ENCODE measurements at places on chromosomes 13 and 19.

DNA sequence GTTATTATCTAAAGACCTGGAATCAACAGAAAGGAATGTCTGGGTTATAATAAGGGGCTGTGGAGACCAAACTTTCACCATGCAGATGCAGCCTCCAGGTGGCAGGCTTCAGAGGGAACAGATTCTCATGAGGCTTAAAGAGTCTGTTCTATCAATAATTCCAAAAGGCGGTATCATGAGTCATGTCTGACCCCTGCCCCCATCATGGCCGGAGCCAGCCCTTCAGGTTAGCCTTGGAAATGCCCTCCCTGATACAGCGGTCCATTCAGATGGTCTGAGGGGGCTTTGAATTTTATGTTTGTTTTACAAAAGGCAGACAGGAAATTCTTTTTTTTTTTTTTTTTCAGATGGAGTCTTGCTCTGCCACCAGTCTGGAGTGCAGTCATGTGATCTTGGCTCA lies 21.7 kb upstream of the LAMP1 start:
- peak; percentile 28 for DNase-seq

DNA sequence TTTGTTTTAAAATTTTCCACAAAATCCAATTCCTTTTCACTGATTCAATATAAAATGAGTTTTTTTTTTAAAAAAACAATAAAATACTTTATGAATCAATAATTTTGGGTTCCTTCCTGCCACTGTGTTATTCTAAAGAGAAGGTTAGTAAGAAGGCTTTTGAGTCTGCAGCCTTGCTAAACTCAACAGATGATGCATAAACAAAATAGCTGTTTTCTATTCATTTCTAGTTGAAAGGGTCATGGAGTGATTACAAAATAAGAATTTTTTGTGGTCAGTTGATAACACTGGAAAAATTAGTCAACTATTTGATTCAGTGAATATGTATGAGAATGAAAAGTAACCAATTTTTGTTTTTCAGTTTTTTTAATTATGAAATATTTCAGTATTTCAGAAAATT lies 169.9 kb downstream of the VWA8 start:
- no peak for DNase-seq

GRCh38 chr19:54208784-54209057 lies 8.1 kb downstream of the RPS9 start:
- DNase-seq = no peak

GRCh38 chr19:5041168-5041912 lies 72.4 kb downstream of the KDM4B start:
- DNase-seq = no peak

- DNase-seq = no peak
These were observed at the start of gene NAPSA for GRCh38 chr19:50365434-50366306. NAPSA (minus strand) TSS chr19:50365639; CDS start chr19:50365621, 18 bp downstream.

DNA sequence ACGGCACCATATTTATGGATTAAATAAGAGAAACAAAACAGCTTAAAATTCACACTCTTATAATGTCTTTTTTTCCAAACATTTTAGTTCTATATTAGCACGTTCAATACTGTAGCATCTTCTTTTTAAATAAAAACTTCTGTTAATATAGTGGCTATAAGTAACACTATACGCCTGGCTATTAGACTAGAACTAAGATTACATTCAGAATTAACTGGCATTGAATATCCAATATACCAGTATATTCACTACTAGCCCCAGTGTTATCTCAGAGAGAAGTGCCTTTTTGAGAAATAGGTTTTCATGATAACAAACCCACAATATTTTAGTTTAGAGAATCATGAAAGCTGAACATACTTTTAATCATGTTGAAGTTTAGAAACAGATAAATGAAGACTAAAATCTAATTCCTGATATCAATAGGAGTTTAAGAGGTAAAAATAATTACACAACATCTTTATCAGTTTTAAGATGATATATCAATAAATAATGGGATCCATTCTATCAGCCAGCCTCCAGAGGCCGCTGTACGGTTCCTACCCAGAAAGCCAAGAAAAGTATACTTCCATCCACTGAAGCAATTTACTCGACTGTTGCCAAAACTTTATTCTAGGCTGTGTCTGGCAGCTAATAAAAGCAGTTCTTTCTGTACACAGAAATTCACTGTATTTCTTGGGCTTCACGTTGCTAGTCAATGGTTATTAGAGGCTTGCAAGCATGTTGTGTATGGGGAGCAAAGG lies 1113.4 kb upstream of the MIR17HG start:
- DNase-seq = no peak

DNA sequence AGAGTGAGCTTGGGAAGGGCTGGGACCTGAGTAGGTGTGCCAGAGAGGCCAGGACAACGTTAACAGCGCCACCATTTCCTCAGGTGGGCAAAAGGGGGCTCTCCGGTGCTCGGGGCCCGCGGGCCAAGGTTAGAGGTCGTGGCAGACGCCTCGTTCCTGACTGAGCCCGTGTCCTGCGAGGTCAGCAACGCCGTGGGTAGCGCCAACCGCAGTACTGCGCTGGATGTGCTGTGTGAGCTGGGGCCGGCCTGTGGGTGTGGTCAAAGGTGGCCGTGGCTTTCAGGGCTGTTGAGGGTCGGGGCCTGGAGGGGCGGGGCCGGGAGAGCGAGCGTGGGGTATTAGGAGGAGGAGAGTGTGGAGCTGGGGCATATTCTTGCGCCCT lies 3.7 kb downstream of the KIRREL2 start:
- no peak for DNase-seq

DNA sequence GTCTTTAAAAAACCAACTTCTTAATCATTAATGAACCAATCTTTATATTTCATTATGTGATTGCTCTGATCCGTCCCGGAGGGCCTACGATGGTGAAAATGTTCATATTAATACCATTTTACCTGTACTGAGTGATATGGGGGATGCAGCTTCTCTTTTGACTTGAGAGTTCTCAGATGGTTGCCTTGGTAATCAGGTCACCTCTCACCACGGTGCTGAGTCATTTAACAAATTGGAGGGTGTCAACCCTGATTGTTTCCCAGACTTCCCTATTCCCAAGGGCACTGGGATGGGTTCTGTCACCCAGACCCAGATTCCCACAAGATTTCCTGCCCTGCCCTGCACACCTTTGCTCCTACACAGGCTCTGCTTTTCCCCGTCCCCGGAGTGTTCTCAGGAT lies 128.5 kb upstream of the TMTC4 start:
- no peak for DNase-seq

DNA sequence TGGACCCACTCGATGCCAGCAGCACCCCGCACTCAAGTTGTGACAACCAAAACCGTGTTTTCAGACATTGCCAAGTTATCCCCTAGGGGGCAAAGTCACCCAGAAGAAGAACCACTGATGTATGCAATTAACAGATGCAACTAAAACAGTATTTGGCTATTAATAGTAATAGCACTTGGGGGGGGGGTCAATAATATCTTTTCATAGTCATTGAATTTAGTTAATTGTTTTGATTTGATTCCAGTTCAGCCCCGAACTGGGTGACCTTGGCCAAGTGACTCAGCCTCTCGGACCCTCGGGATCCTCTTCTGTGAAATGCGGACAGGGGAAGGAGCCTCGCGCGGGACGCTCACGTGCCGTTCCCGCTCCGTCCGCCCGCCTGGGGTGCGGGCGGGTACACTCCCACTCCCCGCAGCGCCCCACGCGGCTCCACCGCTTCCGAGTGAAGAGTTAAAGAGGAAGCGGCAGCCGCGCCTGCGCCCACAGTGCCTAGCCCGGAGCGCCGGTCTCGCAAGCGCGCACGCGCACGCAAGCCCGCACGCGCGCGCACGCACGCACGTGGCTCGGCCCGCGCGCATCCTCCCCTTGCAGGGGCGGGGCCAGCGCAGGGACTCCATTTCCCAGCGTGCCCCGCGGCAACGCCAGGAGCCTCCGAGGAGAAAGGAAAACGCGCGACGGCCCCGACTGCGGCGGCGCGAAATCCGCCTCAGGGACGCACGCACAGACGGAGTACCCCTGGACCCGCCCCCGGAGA lies 435 bp upstream of the DAZAP1 start:
- peak; percentile 100 for DNase-seq

GRCh38 chr13:113411216-113412023 lies 41.9 kb downstream of the ADPRHL1 start:
- DNase-seq = no peak

- no peak for DNase-seq
These were observed 118.9 kb downstream of the KL start for GRCh38 chr13:33135097-33135496.

DNA sequence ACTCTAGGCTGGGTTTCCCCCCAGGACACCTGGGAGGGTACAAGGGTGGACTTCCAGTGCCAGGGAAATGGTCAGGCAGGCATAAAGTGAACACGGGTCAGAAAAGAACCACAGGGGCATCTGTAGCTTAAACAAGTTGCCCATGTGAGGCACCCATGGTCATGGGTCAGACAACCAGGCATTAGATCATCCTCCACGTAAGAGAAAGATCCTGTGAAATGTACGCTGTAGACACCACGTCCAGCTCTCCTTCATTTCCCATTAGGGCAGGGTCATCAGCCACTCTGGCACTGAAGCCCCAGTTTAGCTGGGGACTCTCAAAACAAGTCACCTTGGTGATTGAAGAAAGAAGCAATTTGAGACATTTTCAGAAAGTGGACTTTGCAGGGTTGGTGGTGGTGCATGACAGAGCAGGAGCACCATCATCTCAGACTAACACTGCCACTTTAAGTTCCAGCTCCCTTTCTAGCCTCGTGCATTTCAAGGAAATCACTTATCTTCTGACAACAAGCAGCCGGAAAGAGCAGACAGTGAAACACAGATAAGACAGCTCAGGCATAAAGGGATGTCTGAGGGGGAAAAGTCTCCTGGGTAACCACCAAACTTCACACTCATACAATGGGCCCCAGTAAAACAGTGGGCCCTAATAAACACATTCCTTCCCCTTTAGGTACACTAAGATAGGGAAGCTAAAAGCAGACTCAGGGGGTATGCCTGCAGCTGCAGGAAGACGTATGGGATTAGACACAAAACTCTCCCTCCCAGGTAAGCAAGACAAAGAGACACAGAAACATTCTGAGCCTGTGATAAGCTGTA lies 16.1 kb upstream of the SIGLEC6 start:
- no peak for DNase-seq

DNA sequence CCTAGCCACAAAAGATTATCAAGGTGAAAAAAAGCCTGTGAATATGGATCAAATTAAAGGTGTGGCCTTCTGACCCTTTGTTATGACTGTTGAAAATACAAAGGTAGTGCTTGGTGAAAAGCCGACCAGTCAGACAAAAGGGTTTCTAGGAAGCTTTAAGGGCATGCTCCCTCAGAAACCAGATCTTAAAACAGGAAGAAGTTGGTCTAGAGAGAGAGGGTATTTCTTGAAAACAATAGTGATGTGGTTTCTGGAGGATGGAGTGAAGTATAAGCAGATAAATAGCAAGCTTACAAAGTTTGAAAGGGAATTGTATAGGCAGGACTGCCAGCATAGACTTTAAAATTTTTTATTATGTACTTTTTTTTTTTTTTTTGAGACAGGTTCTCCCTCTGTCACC lies 5.0 kb upstream of the EID2 start:
- DNase-seq = no peak

- peak; percentile 38 for DNase-seq
These were observed 18.1 kb upstream of the GTF3A start for GRCh38 chr13:27406178-27406939.

DNA sequence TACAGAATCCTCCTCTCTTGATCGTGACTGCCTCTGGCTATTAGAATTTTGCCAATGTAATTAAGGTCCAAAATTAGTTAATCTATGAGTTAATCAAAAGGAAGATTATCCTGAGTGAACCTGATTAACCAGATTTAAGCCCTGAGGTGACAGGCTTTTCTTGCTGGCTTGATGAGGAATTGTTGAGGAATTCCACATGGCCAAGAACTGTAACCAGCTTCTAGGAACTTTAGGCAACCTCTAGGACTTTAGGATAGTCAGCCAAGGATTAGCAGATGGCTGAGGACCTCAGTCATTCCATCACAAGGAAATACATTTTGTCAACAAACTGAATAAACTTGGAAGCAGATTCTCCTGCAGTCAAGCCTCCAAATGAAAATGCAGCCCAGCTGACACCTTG lies 84.8 kb downstream of the STOML3 start:
- no peak for DNase-seq

DNA sequence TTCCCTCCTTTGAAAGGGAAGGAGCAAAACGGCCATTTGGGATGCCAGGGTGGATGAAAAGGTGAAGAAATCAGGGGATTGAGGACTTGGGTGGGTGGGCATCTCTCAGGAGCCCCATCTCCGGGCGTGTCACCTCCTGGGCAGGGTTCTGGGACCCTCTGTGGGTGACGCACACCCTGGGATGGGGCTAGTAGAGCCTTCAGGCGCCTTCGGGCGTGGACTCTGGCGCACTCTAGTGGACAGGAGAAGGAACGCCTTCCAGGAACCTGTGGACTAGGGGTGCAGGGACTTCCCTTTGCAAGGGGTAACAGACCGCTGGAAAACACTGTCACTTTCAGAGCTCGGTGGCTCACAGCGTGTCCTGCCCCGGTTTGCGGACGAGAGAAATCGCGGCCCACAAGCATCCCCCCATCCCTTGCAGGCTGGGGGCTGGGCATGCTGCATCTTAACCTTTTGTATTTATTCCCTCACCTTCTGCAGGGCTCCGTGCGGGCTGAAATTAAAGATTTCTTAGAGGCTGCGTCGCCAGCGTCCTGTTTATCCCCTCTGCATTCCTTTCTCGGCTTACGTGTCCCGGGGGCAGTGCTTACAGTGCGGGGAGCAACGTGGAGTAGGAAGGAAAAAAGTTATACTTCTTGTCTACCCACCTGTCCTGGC lies 15.2 kb upstream of the S1PR4 start:
- peak; percentile 76 for DNase-seq

GRCh38 chr13:63287926-63288325 lies 1872.3 kb upstream of the PCDH20 start:
- no peak for DNase-seq

DNA sequence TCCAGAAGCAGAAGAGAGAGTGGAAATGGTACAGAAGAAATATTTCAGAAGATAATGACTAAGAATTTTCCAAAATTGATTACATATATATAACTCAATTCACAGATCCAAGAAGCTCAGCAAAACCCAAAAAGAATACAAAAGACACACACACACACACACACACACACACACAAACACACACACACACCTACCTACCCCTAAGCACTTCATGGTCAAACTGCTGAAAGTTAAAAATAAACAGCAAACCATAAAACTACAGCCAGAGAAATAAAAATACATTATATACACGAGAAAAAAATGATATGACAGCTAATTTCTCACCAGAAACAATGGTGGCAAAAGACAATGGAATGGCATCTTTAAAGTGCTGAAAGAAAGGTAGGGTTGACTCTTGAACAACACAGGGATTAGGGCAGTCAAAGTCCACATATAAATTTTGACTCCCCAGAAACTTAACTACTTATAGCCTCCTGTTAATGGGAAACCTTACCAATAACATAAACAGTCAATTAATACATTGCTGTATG lies 49.2 kb downstream of the DIAPH3 start:
- no peak for DNase-seq

GRCh38 chr13:33340631-33341030 lies 55.1 kb upstream of the STARD13 start:
- no peak for DNase-seq

- DNase-seq = no peak
These were observed 17.5 kb upstream of the CAMSAP3 start for GRCh38 chr19:7578127-7578526.

GRCh38 chr19:5961969-5962945 lies 15.7 kb downstream of the RANBP3 start:
- peak; percentile 83 for DNase-seq

- no peak for DNase-seq
These were observed 964 bp downstream of the PAK4 start for GRCh38 chr19:39126312-39127187.

Data from activated CD4-positive, alpha-beta memory T cell treated with anti-CD3 and anti-CD28 coated beads, Interleukin-2, amount 10 ng/mL, durations not matched to agents 7 days and 5 days (primary cell).